ENCODE measurements at places on chromosomes 2 and 18.

GRCh38 chr18:54161267-54161666, 63.2 kb downstream of the MBD2 start:
- DNase-seq, result no peak

DNA sequence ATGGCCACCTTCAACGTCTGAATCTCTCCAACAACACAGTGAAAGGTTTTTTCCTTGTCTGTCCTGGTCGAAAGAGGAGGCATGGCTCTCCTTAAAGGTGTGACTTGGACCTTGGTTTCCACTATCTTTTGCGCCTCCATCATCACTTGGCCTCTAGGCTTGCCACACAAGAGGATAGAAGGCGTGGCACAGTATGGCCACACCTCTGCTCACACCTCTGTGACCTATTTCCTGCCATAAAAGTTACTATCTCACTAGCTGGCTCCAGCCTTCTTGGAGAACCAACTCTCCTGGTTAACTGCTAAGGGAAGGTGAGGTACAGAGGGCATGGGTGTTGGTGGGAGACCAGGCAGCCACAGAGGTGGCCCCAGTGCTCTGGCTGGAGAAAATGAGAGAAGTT, 165.9 kb downstream of the UXS1 start:
- no peak for DNase-seq

DNA sequence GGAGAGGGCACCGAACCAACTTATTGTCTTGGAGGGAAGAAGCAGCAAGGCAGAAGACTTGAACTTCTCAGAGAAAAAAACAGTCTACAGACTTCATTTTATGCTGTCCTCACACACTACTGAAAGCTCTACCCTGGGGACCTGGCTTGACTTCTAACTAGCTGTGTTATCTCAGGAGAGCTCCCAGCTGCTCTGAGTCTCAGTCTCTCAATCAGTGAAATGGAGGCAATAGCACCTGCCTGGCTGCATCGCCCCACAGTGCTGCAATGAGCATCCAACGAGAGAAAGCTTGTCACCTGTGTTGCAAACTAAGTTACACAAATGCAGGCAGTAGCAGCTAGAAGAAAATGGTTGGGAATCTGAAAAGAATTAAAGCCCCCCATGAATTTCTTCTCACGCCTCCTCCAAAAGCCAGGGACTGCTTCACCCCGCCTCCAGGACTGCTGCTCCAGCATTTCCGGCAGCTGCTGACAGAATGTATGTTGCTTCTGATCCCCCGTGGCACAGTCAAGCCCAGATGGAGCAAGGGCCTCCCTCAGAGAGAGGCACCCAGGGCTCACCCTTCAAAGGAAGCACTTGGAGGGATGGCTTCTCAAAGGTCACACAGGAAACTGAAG, 116.3 kb downstream of the BCL11A start:
- DNase-seq, result no peak

DNA sequence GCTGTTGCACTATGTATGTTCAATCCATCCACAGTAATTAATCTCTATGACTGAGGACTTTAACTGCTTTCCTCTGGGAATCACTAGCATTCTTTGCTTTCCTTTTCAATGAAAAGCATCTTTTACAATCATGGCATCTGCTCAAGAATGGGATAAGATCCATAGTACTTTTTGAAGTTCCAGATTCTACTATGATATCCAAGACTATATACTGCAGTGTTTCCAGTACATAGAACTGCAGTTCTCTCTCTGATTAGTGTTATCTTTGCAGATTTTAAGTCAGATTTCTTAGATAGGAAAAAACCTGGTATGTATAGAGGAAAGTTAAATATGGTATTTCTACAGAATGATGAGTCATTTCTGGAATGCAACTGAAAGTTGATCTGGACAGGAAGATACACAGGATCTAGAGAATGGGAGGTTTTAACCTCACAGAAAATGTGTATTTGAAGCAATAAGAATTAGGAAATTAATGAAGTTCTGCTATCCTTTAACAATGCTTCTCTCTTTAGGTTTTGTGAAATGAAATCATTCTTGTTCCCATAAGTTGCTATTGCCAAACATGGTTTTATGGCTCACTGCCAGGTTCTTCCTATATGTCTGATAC, 670.7 kb downstream of the ERBB4 start:
- no peak for DNase-seq

- DNase-seq, result no peak
These were observed 53.3 kb downstream of the PIKFYVE start for GRCh38 chr2:208319391-208319790.

GRCh38 chr2:157747695-157748370, 119.2 kb upstream of the ACVR1C start:
- no peak for DNase-seq

DNA sequence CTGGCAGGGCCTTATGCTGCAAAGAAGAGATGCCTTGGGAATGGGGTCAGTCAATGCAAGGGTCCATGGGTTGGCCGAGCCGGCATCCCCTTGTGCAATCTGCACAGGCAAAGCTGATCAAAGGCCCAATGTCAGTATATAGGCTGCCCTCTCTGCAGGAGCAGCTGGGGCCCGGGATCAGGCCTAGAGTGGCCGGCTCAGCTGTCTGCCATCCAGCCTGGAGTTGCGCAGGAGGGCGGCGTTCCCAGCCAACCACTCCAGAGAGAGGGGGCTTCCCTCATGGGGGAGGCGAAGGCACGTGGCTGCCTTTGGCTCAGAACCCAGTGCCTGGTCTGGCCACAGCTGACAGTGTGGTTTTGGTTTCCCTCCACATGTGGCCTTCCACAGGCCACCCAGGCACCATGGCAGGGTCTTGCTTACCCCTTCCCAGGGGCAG, 3.9 kb downstream of the INPP5D start:
- DNase-seq, result no peak

DNA sequence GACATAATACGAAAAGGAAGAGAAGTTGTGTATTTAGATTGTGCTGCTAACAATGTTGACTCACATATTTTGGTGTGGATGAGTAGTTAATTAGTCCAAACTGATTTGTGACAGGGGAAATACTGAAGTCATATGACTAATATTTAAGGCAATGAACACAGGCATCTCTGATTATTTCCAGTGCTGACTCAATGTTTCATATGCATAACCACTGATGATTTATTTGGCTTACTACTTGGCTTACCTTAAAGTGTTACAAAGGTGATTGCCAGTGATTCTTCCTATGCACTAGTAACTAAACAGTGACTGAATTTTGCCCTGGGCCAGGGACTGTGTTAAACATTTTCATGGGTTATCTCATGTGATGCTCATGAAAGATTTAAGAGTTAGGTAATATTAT, 722.6 kb downstream of the METTL4 start:
- no peak for DNase-seq

- no peak for DNase-seq
These were observed 333.7 kb upstream of the SKOR2 start for GRCh38 chr18:47585136-47585535.

GRCh38 chr2:207283356-207283755, 117.6 kb upstream of the KLF7 start:
- no peak for DNase-seq

DNA sequence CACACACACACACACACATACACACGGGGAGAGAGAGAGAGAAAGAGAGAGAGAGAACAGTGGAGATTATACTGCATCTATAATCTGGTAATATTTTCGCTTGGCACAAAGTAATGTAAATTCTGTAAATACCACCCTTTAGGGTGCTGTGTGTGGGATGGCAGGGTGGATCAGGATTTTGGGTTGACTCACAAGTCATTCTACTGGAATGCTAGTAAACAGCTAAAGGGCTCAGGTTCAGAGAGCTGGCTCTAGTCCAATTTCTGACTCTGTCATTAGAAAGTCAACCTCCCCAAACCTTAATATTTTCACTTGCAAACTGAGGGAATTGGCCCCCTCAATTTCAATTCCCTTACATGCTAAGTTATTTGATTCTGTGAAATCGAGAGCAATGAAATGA, 308.3 kb downstream of the TSN start:
- DNase-seq, result no peak

Data from GM12864 (cell line).